ENCODE measurements at places on chromosomes 12 and 14. TPM values are rescaled to one million over a fixed set of nuclear protein-coding genes. Genes with fewer than 3 reads are reported as not detected.

DNA sequence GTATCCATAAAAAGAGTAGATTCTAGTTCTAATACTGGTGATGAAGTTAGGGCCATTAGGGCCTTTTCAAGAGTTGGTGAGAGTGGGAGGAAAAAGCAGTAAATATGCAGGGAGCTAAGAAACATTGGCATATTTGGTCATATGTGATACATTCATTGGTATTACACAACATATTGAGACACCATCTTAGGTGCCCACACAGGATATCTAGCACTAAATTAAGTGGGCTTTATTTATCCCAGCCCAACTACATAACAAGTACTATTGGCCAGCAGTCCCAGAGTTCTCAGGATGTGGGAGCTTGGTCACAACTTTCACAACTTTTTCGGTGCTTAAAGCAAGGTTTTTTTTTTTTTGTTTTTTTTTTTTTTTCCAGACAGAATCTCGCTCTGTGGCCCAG is 2.0 kb upstream of the ING4 start:
- no peak for DNase-seq

- DNase-seq: no peak
These were observed 216.7 kb upstream of the SSTR1 start for GRCh38 chr14:37991027-37991426.

GRCh38 chr14:45181329-45181728 is 45.6 kb downstream of the FANCM start:
- DNase-seq: no peak

DNA sequence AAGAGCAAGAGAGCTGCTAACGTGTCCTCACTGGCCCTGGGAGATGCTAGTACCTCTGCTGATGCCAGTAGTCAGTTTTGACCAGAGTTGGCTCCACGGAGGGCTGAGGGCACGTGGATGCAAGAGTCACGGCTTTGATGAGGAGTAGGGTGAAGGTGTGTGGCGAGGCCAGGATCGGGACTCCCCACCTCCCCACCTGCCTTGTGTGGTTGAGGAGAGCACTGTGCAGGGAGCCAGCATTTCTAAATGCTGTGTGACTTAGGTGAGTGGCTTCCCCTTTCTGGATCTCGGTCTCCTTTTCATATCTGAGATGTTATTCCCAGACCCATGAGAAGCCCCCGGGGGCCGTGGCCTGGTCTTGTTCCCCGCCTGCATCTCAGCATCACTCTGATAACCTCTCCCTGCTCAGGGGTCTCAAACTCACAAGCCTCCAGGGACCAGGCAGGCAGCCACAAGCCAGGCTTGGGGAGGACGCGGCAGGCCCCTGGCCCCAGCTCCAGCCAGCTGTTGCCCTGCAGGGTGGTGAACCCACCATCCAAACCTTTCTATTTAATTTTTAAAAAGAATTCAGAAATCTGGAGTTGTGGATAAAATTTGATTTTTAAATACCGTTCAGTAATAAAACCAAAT is 32.1 kb downstream of the MVK start:
- no peak for DNase-seq

DNA sequence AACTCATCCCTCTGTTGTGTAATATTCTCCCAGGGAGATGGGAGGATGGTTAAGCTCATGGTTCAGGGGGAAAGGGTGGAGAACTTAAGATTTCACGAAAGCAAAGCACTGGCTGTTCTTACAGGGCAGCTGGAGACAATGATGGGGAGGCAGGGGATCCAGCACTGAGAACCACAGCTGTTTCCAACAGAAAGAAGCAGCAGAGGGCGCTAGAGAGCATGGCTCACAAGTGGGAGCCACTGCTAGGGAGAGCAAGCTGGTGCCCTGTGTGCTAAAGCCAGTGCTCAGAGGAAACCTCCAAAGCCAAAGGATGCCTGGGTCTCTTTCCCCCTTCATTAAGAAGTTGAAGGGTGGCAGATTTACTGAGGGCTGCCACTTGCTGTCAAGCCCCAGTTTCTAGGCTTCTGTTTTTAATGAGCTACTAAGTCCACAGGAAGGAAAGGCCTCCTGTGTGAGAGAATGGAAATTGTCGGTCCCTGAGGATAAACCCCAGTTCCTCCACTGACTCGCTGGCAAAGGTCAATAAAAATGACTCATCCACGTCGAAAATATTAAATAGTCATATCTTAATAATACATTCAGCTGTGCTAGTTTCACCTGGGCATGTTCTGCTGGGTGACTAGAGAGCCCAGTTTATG is 199.7 kb downstream of the ANO2 start:
- DNase-seq: peak; percentile 84

- DNase-seq: no peak
These were observed 417.3 kb downstream of the SNAPC1 start for GRCh38 chr14:62179367-62180018.

- no peak for DNase-seq
These were observed 113.1 kb upstream of the MYL2 start for GRCh38 chr12:111033281-111034082.

DNA sequence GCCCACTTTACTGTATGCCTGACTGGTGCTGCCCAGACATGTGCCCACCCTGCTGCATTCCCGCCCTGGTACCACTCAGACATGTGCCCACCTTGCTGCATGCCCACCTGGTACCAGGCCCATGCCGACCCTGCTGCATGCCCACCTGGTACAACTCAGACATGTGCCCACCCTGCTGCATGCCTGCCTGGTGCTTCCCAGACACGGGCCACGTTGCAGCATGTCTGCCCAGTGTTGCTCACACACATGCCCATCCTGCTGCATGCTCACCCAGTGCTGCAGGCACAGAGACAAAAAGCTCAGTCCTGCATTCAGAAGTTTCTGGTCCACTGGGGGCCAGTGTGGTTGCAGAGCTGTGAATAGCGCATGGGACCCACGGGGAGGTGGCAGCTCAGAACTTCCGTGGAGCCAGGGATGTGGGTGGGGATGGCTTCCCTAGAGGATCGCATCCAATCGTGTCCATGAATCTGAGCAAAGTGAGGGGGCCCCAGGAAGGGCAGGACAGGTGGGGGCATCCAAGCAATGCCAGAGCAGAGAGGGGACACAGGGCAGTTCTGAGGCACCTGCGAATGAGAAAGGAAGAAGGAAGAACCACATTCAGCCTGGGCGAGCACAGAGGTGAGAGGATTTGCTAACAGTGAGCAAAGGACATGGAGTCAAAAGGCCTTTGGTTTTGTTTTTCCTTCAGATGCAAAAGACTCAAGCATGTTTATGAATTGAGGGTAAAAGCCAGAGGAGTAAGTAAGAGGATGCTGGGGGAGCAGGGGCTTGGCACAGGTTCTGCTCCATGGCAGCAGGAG is 175.9 kb upstream of the C14orf180 start:
- DNase-seq: no peak

DNA sequence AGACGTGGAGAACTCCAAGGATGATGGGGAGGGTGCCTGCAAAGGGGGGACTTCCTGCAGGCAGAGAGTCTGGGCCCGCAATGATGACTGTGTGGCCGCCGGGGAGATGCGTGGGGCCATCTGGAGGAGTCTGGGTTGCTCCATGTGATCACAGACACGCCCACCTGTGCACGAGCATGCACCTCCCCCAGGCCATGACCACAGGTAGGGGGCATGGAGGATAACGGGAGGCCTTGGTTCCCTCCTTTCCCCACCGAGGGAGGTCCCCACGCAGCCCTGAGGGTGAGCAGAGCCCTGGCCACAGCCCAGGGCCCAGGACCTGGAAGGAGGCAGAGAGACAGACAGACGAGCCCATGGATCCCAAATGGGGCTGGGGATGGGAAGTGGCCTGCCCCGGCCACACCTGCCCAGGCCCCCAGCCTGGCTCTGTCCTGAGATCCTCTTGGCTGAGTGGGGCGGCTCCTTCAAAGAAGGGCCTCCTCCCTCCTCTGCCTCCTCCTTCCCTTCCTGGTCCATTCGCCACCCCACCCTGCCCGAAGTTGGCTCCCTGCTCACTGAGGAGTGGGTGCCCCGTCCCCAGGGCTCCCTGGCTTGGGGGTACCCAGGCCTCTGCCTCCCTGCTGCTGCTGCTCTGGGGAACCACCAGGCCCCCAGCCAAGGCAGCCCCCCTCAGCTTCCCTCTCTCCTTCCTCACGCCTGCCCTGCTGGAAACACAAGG is 138.2 kb downstream of the CALM1 start:
- DNase-seq: no peak

- DNase-seq: no peak
These were observed 11.1 kb upstream of the ETV6 start for GRCh38 chr12:11638315-11638916.

DNA sequence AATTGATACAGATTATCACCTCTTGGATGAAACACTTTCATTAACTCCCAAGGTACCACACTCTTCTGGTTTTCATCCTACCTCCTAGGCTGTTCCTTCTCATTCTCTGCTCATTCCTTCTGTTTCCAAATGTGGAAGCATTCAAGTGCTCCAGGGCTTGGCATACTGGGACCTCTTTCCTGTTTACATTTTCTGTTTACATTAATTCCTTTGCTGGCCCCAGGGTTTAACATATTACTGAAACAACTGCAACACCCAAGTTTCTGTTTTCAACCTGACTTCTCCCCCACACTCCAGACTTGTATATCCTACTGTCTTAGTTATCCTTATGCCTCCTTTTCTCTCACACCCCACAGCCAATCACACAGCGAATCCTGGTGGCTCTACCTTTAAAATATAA is 386.3 kb upstream of the GARIN6 start:
- no peak for DNase-seq

GRCh38 chr12:107580750-107581618 is 104.6 kb upstream of the PWP1 start:
- DNase-seq: no peak

- DNase-seq: no peak
These were observed 32.5 kb upstream of the NUAK1 start for GRCh38 chr12:106171117-106171750.

DNA sequence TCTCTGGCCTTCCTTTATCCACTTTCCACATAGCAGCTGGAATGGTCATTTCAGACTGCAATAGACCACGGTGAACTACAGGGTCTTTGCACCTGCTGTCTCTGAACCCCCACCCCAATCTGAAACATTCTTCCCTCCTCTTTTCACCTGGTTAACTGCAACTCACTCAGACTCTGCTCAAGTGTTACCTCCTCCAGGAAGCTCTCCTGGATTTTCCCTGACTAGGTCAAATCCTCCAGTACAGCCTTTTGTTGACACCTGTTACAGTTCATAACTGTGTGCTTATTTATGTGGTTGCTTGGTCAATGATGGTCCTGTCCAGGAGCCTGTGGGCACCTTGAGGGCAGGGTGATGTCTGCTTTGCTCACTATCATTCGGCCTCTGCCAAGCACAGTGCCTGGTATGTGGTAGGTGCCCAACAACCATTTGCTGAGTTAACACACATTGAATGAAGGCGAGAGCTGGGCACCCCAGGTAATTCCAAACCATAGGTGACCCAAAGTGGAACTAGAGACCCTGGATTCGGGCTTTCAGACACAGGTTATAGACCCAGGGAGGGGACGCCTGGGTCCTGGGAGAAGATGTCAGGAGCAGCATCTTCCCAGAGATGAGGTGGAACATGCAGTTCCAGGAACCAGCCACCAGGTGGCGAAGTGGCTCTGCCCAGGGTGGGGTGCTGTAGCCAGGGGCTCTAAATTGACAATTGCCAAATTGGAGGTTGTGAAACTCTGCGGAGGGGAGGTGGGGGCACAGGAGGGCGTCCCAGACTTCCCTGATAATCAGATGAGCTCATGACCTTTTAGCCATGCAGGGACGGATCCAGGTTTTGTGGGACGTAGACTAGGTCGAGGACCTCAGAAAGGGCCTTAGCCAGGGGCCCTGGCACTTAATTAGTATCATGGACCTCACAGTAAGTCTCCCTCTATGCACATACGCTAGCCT is 28.1 kb downstream of the TRPV4 start:
- peak; percentile 75 for DNase-seq

DNA sequence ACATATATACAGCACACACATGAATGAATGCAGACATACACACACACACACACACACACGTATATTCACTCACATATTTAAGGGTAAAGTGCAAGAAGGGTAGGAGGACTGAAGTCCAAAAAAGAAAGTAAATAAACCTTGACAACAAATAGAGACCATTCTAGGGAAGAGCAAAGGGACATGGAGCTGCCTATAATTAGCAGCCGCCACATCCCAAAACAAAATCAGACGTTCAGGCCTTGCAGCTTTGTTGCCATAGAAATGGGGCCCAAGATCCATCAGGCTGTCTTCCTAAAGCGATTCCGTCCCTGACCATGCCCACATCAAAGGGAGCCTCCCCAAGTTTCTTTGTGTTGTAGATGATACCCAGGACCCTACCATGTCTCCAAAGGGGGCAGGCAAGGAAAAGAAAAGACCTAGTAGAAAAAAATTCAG is 703.5 kb upstream of the TBX3 start:
- no peak for DNase-seq

DNA sequence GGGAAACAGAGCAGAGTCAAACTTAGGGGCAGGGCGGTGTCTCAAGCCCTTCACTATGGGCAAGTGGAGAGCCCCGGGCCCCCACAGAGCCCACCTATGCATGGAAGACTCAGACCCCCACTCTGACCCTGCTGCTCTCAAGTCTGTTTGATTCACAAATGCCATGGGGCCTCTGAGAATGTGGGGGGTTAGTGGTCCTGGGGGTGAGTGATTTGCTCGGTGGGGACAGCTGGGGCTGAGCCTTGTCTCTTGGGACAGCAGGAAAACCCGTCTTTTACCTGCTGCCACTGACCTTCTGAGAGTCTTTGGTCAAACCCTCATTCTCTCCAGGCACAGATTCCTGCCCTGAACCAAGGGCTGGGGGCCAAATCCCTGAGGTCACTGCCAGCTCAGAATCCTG is 201.0 kb upstream of the RTL1 start:
- DNase-seq: no peak

GRCh38 chr14:104290756-104291122 is 152.4 kb downstream of the KIF26A start:
- peak; percentile 25 for DNase-seq

GRCh38 chr14:85702997-85703396 is 173.1 kb downstream of the FLRT2 start:
- no peak for DNase-seq

DNA sequence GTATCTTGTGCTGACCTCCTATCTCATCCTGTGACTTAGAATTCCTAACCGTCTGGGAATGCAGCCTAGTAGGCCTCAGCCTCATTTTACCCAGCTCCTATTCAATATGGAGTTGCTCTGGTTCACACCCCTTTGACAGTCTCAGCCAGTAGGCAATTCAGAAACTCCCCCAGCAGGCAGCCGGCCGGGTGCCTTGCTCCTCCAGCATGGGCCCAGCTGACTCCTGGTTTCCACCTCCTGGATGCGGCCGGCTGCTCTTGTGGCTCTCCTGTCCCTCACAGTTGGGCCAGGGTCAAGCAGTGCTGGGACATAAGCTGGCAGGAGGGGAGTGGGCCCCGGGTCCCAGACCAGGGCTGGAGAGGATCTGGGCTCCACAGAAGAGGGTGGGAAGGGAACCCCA is 58.2 kb downstream of the LRRC74A start:
- DNase-seq: no peak

GRCh38 chr14:45136399-45136798 is 669 bp downstream of the FANCM start:
- no peak for DNase-seq

- DNase-seq: no peak
These were observed 3.4 kb downstream of the B4GALNT3 start for GRCh38 chr12:462936-463705.

Gene ADAMTS20
- not detected for total RNA-seq

Gene TMEM233
- total RNA-seq: 1.0 TPM

Gene P2RX2
- total RNA-seq: 0.27 TPM

Gene TRPV4
- 3.9 TPM for total RNA-seq

Gene TROAP
- 1.1 TPM for total RNA-seq

Gene FITM1
- total RNA-seq: 0.71 TPM

Gene PPP1R36
- 0.42 TPM for total RNA-seq

Gene TMEM132C
- total RNA-seq: 0.49 TPM

Gene KRT6B
- total RNA-seq: not detected

Gene VPS33A
- total RNA-seq: 14.5 TPM

Gene RPL36AL
- total RNA-seq: 153 TPM

Gene CLEC6A
- not detected for total RNA-seq

Gene CISTR
- not detected for total RNA-seq

Gene MAP3K9
- total RNA-seq: 1.5 TPM

Gene CSRP2
- total RNA-seq: 163 TPM
